ENCODE measurements at places on chromosomes 3 and 15.

- DNase-seq = no peak
Observed at GRCh38 chr3:147195887-147196286, 210.5 kb downstream of the ZIC4 start.

- DNase-seq = no peak
Observed at GRCh38 chr15:80996247-80996646, 4.5 kb upstream of the TLNRD1 start.

GRCh38 chr3:175338775-175339535 lies 479.8 kb downstream of the NAALADL2 start:
- DNase-seq = no peak

DNA sequence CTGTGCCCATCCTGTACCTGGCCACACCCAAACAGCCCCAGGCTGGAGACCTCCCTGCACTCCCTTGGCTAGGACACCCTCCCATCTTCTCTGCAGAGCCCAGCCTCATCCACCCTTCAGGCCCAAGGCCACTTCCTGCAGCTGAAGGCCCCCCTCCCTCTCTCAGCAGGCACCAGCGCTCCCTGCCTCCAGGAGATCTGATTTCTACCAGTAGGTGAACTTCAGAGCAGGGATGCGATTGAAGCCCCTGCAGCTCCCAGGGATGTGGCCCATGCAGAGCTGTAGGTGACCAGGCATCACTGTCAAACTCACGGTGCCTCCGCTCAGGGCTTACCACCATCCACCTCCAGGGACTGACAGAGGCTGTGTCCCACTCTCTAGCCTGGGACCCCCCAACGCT lies 96.3 kb downstream of the NUP210 start:
- no peak for DNase-seq

DNA sequence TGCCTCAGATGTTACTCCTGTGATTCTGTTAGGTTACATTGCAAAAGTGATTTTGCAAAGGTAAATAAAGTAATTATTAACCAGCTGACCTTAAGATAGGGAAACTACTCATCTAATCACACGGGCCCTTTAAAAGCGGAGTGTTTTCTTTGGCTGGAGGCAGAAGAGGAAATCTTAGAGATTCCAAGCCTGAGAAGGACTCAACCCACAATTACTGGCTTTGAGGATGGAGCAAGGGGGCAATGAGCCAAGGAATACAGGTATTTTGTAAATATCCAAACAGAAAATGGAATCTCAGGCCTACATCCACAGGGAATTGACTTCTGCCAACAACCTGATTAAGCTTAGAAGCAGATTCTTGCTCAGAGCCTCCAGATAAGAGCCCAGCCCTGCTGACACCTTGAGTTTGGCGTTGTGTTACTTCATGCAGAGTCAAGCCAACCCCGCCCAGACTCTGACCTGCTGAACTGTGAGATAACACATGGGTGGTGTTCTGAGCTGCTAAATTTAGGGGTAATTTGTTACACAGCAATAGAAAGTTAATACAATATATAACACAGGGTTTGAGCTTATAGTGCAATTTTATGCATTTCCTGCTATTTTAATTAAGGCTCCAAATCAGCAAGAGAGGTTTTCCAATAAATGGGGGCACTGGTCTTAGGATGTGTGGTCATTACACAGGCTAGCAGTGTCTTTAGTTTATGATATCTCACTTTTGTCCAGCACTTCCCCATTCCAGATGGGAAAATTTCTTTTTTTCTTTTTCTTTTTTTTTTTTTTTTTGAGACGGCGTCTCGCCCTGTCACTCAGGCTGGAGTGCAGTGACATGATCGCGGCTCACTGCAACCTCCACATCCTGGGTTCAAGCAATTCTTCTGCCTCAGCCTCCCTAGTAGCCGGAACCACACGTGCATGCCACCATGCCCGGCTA lies 19.5 kb downstream of the NFKBIZ start:
- no peak for DNase-seq

DNA sequence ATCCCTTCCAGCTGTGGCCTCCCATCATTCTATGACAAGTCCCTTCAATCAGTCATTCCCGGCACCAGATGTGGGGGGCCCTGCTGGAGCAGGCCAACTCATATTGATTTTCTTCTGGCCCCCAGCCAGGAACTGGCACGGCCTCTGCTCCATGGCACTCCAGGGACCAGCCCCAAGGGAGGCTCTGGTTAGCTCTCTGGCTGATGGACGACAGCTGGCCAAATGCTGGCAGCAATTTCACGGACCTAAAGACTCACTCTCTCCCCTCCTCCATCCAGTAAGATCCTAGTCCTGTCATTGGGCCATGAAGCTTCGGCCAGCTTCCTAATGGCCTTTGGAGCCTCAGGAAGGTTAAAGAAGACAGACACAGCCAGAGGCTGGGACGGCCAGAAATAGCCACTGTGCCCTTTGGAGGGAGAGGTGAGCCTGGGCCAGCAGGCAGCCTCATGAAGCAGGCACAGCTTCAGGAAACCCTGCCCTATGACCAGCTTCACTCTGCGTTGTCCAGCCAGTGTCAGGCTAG lies 131.0 kb downstream of the MEX3B start:
- DNase-seq = no peak

- DNase-seq = no peak
Observed at GRCh38 chr3:134854254-134854653, 59.2 kb downstream of the EPHB1 start.

- DNase-seq = no peak
Observed at GRCh38 chr15:98983334-98983733, 24.3 kb downstream of the PGPEP1L start.

DNA sequence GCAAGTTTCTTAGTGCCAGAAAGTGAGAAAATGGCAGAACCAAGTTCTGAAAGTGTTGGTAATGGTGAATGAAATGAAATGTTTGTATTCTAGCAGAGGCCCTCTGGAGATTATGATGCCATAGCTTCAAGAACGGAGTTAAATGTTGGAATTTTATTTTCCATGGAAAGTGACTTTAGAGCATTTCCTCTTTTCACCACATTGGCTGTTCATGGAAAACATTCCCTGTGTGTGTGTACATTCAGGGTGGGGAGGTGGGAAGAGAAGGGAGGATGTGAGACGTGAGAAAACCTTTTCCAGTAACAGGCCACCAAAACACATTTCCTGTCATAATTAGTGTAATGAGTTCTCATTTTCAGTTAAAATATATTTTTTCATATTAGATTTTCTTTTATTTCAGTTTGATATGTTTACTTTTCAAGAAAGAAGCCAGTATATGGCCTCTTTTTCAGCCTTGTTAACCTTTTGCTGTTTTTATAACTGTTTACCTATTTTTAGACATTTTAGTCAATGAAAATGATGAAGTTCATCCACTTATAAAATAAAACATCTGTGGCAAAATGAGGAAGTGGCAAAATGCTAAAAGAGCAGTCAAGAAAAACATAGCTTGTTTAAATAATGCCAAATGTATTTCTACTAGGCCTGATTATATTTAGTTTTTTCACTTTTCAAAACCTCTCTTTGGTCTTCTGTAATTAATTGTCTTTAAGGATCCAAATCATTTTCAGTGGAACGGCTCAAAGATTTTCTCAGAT lies 21.6 kb downstream of the SAMMSON start:
- DNase-seq = no peak
